ENCODE measurements at places on chromosomes 12 and 14.

DNA sequence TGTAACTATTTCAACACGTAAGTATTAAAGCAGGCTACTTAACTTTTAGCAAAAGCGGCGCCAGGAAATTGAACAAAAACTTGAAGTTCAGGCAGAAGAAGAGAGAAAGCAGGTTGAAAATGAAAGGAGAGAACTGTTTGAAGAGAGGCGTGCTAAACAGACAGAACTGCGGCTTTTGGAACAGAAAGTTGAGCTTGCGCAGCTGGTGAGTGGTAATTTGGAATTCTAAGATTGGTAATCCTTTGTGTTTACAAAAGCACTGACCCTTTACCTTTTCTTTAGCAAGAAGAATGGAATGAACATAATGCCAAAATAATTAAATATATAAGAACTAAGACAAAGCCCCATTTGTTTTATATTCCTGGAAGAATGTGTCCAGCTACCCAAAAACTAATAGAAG lies 4.0 kb downstream of the PNN start:
- no peak for DNase-seq

DNA sequence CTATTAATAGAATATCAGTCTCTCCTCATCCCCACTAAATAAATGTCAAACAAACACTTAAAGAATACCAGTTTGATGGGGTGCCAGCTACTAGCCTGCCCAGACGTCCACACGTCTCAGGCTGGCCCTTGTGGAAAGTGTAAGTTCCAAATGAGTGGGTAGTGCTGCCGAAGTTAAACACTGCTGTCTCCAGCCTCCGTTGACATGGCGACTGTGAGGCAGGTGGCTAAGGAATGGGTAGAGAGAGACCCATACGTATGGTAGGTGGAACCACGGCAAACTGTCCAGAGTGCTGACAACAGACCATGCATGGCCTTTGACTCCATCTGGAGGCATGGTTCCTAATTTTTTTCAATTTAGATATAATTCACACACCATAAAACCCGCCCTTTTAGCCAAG lies 37.9 kb downstream of the PITPNM2 start:
- no peak for DNase-seq

GRCh38 chr14:105867961-105868599 lies 341.7 kb downstream of the TMEM121 start:
- no peak for DNase-seq

DNA sequence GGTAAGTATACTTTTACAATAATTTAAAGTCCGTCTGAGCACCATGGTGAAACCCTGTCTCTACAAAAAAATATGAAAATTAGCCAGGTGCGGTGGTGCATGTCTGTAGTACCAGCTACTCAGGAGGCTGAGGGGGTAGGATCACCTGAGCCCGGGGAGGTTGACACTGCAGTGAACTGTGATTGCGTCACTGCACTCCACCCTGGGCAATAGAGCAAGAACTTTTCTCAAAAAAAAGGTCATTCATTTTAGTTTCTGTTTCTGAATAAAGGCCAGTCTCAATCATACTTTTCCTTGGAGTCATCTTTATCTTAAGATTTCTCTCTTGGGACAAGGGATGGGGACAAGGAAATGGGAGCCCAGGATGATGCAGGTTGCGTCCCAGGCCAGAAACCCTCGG lies 12.9 kb downstream of the ANKRD13A start:
- no peak for DNase-seq

DNA sequence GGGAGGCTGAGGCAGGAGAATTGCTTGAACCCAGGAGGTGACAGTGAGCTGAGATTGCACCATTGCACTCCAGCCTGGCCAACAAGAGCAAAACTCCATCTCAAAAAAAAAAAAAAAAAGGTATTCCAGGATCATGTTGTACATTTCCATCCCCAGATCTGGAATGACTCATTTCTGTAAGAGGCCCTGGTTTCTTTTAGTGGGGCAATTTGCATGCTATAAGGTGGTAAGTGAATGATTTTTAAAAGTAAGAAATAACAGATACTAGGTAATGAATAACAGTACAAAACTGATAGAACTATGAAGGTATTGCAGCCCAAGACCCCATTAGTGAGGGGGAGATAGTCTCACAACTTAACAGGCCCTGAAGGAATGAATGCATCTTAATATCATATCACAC lies 17.7 kb upstream of the ADCK1 start:
- no peak for DNase-seq

GRCh38 chr14:92584816-92585215 lies 71.2 kb downstream of the RIN3 start:
- no peak for DNase-seq

DNA sequence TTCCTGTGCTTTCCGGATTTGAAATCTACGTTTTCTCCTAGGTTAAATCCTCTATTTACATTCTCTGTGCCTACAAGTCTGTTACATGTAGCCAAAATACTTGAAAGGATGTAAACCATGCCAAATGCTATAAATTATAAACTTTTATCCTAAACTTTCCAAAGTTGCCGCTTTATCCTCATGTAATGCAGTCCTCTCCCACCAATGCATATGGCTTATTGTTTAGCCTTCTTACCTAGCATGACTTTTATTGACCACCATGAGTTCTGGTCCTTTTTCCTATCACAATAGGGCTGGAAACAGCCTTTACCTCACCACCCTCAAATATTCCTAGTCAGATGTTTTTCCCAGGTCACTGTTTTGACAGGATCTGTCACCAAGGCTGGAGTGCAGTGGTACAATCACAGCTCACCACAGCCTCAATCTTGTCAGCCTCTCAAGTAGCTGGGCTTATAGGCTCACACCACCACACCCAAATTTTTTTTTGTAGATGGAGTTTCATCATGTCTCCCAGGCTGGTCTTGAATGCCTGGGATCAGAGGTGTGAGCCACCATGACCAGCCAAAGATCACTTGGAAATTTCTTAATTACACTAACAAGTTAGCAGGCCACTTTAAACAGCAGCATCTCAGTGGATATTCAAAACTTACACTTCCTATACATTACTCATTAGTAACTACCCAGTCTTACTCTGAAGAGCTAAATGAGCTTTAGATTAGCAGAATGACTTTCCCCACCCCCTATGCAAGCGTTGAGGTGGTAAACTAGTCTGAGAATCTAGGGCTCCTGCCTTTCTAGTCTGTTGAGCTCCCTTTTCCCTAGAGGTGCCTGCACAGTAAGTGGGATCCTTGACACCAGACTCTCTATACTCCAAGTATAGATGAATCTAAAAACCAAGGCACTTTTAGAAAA lies 4.1 kb downstream of the TUBA1B start:
- DNase-seq, result no peak

DNA sequence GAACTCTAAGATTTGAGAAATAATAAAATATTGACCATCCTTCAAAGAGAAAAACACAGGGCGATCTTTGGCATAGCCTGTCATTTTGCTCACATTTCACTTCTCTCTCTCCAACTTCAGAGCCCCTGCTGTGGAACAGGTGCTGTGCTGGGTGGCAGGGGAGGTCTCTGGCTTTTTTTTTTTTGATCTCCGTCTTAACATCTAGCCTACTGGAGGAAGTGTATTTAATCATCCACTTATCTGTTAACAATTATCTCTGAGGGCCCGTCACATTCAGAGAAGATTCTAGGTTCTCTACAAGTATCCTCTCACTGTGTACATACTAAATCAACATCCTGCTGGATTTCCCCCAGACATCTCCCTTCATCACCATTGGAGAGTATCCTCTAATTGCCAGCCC lies 34.1 kb downstream of the CHST11 start:
- DNase-seq, result no peak

- DNase-seq, result no peak
These were observed 10.5 kb upstream of the ATF7 start for GRCh38 chr12:53636641-53637040.

DNA sequence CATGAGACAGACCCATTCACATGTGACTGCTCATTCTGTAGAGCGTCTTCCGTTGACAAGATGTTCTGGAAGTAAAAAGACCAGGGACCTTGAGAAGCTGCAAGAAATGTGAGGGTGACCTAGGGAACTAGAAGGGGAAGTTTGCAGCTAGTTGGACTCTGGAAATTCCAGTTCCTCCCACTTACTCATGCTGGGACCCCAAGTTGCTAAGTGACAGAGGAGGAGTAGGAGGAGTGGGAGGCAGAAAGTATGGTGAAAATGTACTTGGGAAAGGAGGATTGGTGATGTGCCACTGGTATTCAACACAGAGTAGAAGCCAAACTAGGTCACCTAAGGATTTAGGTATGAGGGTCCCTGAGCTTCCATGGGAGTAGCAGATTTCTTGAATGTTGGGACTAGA lies 132.4 kb downstream of the KCNA5 start:
- no peak for DNase-seq

DNA sequence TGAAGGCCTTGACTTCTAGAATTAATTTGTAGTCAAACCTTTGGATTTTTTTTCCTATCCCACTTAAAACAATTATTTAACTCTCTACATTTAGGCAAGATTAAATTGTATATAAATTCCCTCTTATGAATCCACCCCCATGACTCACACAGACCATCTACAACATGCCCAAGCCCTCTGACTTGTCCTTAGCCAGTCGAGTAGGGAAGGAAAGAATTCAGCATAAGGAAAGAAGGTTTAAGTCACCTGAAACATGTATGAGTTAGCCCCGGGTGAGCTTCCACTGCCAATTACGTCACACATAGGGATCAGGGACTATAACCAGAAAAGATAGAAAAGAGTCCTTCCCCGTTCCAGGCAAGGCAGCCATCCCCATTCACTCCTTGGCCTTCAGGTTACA lies 14.9 kb upstream of the RESF1 start:
- DNase-seq, result no peak

- DNase-seq, result no peak
These were observed 139.4 kb upstream of the PRICKLE1 start for GRCh38 chr12:42728770-42729534.

GRCh38 chr12:32285489-32285888 lies 113.9 kb upstream of the FGD4 start:
- no peak for DNase-seq

DNA sequence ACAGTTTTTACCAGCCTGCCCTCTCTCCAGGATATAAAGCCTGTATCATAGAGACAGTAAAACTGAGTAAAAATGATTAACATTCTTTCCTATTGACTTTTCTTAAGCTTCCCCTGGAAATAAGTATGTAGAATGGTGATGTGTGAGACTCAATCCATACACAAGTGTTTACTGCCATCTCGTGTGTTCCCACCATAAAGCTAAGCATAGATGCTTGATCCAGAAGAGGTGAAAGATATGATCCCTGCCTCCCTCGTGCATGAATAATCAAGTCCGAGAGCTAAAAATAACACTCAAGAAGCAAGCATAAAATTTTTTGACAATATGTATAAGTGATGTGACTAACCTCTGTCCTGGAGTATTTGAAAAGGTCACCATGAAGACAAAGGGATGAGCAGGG lies 16.9 kb upstream of the GSG1 start:
- DNase-seq, result no peak

- no peak for DNase-seq
These were observed 36.6 kb downstream of the CRADD start for GRCh38 chr12:93713800-93714199.

GRCh38 chr14:33589334-33589733 lies 361.5 kb downstream of the EGLN3 start:
- DNase-seq, result no peak

DNA sequence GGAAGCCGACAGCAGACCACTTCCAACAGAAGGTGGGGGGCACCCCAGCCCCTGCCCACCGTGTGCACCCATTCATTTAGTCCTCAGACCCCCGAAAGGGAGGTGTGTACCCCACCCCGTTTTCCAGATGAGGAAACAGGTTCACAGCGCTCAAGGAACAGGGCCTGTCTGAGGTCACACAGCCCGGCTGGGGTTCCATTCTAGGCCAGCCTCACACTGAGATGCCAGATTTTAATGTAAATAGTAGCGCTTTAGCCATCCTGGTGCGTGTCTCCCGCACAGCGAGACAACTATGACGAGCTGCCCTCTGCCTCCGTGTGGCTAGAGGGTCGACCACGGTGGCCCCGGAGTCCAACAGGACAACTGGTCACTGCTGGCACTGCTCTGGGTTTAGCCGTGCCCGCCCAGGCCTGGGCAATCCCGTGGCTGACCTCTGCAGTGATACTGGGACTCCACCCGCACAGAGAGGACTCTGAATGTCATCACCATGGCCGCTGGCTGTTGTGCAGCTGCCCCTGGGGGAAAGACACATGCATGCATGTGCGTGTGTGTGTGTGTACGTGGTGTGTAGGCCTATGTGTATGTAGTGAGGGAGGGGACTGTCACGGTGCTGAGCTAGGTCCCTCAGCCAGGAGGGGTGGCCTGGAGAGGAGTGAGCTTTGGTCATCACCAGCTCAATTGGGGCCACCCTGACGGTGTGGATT lies 31.6 kb downstream of the BEGAIN start:
- no peak for DNase-seq

- no peak for DNase-seq
These were observed 861 bp downstream of the IL26 start for GRCh38 chr12:68224613-68225285.

GRCh38 chr12:131988054-131988796 lies 38.5 kb downstream of the EP400 start:
- DNase-seq, result no peak

DNA sequence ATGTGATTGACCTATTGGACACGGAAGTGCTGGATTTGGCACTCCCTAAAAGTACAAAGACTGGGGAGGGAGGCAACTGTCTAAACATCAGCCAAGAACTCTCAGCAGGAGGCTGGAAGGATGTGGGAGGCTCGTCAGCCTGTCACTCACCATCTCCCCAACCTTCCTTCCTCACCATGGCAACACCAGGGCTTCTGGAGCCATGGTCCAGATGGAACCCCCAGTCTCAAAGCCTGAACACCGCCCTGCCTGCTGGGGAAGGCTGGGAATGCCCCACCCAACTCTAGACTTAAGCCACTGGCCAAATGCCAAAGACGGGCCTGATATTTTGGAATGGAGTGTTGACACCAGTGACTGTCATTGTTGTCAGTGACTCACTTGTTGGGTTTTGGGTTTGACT lies 55.3 kb downstream of the GALNT16 start:
- no peak for DNase-seq

DNA sequence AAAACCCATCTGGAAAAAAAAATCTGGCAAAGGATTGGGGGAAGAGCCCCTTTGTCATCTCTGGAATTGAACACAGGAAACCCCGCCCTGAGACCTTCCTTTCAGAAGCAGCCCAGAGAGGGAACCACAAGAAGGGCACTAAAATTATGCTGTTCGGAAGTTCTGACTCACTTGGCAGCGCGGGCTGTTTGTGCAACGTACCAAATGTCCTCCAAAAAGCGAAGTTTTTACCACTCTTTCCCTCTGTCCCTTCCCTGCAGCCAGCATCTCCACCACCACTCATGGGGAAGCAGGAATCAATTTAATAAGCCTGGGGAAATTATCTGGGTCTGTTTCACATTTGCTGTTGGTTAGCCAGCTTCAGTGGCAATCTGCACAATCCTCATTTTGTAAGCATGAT lies 3.2 kb upstream of the SYNE3 start:
- DNase-seq, result no peak

GRCh38 chr12:28440081-28440608 lies 249.9 kb downstream of the CCDC91 start:
- DNase-seq, result no peak

- no peak for DNase-seq
These were observed 155.1 kb downstream of the CALM1 start for GRCh38 chr14:90551733-90552464.

GRCh38 chr12:69042970-69043369 lies 110.0 kb upstream of the CPM start:
- DNase-seq, result no peak

- DNase-seq, result no peak
These were observed 475.6 kb downstream of the MED13L start for GRCh38 chr12:115801871-115802270.

- no peak for DNase-seq
These were observed 139.4 kb upstream of the FRMD6 start for GRCh38 chr14:51512316-51512715.

Measured in activated CD4-positive, alpha-beta T cell treated with anti-CD3 and anti-CD28 coated beads, Interleukin-2, amount 50 U/mL, for 24 hours (primary cell).